ENCODE measurements at places on chromosomes 6 and 20.
A peak's percentile ranks its signal among the peaks of the same experiment; 100 is the strongest.

DNA sequence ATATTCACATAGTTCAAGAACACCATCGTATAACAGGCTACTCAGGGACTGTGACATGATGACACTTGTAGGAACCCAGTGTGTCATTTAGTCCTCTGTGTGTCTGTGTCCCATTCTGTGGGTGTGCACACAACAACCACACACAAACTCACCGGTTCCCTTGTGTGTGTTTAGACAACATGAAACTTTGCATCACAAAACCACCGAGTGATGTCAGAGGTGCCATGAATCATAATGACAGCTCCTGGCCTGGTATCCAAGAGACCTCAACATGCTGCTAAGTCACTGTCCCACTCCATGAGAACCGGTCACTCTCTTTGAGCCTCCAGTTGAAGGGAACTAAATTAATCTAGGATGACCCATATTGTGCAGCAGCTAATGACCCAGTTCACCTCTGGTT lies 421.3 kb downstream of the PREX1 start:
- no peak overlapping the region for H3K4me3 ChIP-seq
- peaks cover 4% of the 10 kb centered on the region for H3K27me3 ChIP-seq
- peak overlapping the region; percentile 62 for H3K27ac ChIP-seq
- peak; percentile 55 for DNase-seq
- H3K4me1 ChIP-seq, result peaks cover 28% of the 10 kb centered on the region

DNA sequence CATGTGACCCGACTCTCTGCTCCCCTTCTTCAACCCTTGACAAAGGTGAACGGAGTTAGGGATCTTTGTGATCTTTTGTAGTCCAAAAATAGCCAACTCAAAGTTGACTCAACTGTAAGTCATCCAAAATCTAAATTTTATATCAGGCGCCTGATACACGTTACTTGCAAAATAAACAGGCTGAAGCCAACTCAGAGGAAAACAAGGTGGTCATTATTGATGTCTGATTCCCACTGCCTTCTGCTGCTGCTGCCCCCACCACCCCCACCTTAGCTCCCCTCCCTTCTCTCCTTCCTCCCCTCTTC lies 13.2 kb upstream of the RNF8 start:
- H3K36me3 ChIP-seq, result no peaks in the 10 kb centered on the region
- H3K27ac ChIP-seq, result no peak overlapping the region
- DNase-seq, result no peak

- peak overlapping the region; percentile 18 for H3K4me3 ChIP-seq
- no peak for DNase-seq
- no peak overlapping the region for H3K27ac ChIP-seq
- H3K27me3 ChIP-seq, result no peaks in the 10 kb centered on the region
Observed at GRCh38 chr6:47414423-47415167, 63.0 kb upstream of the CD2AP start.

- peaks cover 16% of the 10 kb centered on the region for H3K4me1 ChIP-seq
- no peaks in the 10 kb centered on the region for H3K27me3 ChIP-seq
- H3K4me3 ChIP-seq, result no peak overlapping the region
- H3K36me3 ChIP-seq, result no peaks in the 10 kb centered on the region
- DNase-seq, result no peak
Observed at GRCh38 chr6:136035378-136036070, 184.0 kb downstream of the PDE7B start.

- H3K27ac ChIP-seq, result no peak overlapping the region
- no peaks in the 10 kb centered on the region for H3K27me3 ChIP-seq
- H3K4me3 ChIP-seq, result no peak overlapping the region
- H3K36me3 ChIP-seq, result no peaks in the 10 kb centered on the region
- DNase-seq, result no peak
- no peaks in the 10 kb centered on the region for H3K4me1 ChIP-seq
Observed at GRCh38 chr6:107399935-107400334, 59.4 kb downstream of the PDSS2 start.

- H3K36me3 ChIP-seq, result no peaks in the 10 kb centered on the region
- DNase-seq, result no peak
- H3K4me3 ChIP-seq, result no peak overlapping the region
- no peak overlapping the region for H3K27ac ChIP-seq
- H3K27me3 ChIP-seq, result no peaks in the 10 kb centered on the region
Observed at GRCh38 chr20:31831211-31831610, 12.1 kb downstream of the MYLK2 start.

- H3K27me3 ChIP-seq, result no peaks in the 10 kb centered on the region
- no peak overlapping the region for H3K27ac ChIP-seq
- H3K4me1 ChIP-seq, result peaks cover 10% of the 10 kb centered on the region
Observed at GRCh38 chr6:131130554-131130940, 4.7 kb upstream of the AKAP7 start.

GRCh38 chr6:3175715-3176402 lies 18.5 kb upstream of the TUBB2A start:
- no peaks in the 10 kb centered on the region for H3K36me3 ChIP-seq
- DNase-seq, result no peak
- H3K4me3 ChIP-seq, result no peak overlapping the region
- no peaks in the 10 kb centered on the region for H3K27me3 ChIP-seq

- H3K36me3 ChIP-seq, result no peaks in the 10 kb centered on the region
- H3K4me3 ChIP-seq, result no peak overlapping the region
- H3K27me3 ChIP-seq, result no peaks in the 10 kb centered on the region
- H3K4me1 ChIP-seq, result no peaks in the 10 kb centered on the region
- H3K27ac ChIP-seq, result no peak overlapping the region
Observed at GRCh38 chr6:14743474-14744211, 502.2 kb upstream of the JARID2 start.

DNA sequence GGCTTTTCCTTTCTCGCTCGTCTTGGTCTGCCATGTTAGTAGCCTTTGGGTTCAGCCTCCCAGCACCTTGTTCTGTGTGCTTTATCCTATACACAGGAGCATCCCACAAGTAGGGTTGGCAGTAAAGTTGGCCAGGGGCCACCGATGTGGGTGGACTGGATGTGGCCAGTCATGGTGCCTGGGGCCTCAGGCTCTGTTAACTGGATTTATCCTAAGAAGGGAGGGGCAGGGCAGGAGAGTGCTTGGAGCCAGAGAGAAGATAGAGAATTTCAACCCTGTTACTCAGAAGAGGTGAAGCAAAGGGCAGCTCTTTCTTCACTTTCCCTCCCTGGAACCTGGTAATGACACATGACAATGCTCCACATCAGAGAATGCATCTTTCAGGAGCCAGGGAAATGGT lies 14.1 kb upstream of the SIRPB2 start:
- no peaks in the 10 kb centered on the region for H3K36me3 ChIP-seq
- no peak overlapping the region for H3K4me3 ChIP-seq
- no peak overlapping the region for H3K27ac ChIP-seq
- no peak for DNase-seq
- H3K4me1 ChIP-seq, result no peaks in the 10 kb centered on the region

GRCh38 chr20:48455651-48456365 lies 372.0 kb downstream of the PREX1 start:
- H3K4me1 ChIP-seq, result peaks cover 41% of the 10 kb centered on the region
- H3K27me3 ChIP-seq, result peaks cover 19% of the 10 kb centered on the region
- DNase-seq, result no peak
- no peak overlapping the region for H3K4me3 ChIP-seq
- no peaks in the 10 kb centered on the region for H3K36me3 ChIP-seq

- no peaks in the 10 kb centered on the region for H3K27me3 ChIP-seq
- no peak overlapping the region for H3K27ac ChIP-seq
- DNase-seq, result no peak
- no peaks in the 10 kb centered on the region for H3K36me3 ChIP-seq
- no peaks in the 10 kb centered on the region for H3K4me1 ChIP-seq
- H3K4me3 ChIP-seq, result no peak overlapping the region
Observed at GRCh38 chr6:96760153-96760687, 77.1 kb downstream of the GPR63 start.

DNA sequence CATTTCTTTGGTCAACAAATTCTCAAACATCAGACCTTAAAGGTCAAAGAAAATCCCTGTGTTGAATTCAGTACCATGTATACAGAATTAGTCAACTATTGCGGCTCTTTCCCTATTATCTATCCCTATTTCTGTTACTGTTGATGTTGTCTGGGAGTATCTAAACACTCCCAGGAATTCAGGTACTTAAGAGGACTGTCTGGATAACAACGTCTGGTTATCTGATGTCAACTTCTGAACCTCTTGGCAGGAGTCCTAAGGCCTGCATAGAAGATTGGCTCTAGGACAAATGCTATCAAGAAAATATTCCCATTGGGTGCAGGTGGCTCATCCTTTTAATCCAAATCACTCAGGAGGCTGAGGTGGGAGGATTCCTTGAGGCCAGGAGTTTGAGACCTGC lies 255.6 kb downstream of the KHDC1L start:
- no peaks in the 10 kb centered on the region for H3K27me3 ChIP-seq
- H3K27ac ChIP-seq, result no peak overlapping the region
- DNase-seq, result no peak
- no peaks in the 10 kb centered on the region for H3K4me1 ChIP-seq

DNA sequence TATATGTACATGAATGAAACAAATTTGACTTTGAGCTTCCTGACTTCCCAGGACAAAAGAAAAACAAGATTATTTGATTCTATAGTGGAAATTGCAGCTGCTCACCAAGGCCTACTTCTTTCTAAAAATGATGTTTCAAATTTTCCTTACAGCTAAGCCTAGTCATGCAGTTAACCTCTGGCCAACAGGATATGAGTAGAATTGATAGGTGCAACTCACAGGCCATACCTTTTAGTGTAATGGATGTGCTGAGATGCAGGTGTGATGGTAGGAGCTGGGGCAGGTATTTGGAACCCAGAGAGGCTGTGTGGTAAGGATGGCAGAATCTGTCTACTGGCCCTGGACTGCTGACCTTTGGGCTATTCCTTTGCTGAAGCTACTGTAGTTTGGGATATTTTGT lies 230.9 kb upstream of the PREP start:
- H3K27me3 ChIP-seq, result no peaks in the 10 kb centered on the region
- no peak overlapping the region for H3K27ac ChIP-seq
- H3K36me3 ChIP-seq, result no peaks in the 10 kb centered on the region
- H3K4me3 ChIP-seq, result no peak overlapping the region

GRCh38 chr20:2593756-2594155 lies 57.4 kb downstream of the TMC2 start:
- H3K4me1 ChIP-seq, result no peaks in the 10 kb centered on the region
- no peaks in the 10 kb centered on the region for H3K27me3 ChIP-seq
- no peak overlapping the region for H3K27ac ChIP-seq
- H3K4me3 ChIP-seq, result no peak overlapping the region

DNA sequence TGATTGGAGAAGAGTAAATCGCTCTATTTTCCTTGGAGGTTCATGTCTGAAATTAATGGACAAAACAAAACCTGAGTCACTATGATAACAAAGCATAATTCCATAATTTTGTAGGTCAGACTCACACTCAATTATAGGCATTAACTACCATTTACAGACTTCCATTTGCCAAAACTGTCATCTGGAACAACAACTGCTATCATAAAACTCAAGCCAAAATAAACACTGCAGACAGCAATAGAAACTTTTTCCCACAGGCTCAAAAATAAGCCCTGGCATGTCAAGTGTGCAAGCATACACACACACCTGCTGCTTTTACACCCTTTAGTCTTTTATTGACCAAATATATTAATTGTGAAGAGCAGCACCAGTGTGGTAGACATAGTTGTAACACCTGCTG lies 7.1 kb downstream of the MRPS10 start:
- peaks cover 31% of the 10 kb centered on the region for H3K36me3 ChIP-seq
- H3K27me3 ChIP-seq, result no peaks in the 10 kb centered on the region
- H3K4me1 ChIP-seq, result peaks cover 3% of the 10 kb centered on the region
- DNase-seq, result no peak

GRCh38 chr6:10977231-10977968 lies 66.7 kb downstream of the ELOVL2 start:
- no peaks in the 10 kb centered on the region for H3K4me1 ChIP-seq
- H3K4me3 ChIP-seq, result no peak overlapping the region
- no peaks in the 10 kb centered on the region for H3K36me3 ChIP-seq
- H3K27me3 ChIP-seq, result no peaks in the 10 kb centered on the region
- no peak for DNase-seq
- H3K27ac ChIP-seq, result no peak overlapping the region

GRCh38 chr6:96649926-96650325 lies 87.0 kb downstream of the FHL5 start:
- H3K36me3 ChIP-seq, result no peaks in the 10 kb centered on the region
- no peak for DNase-seq

GRCh38 chr6:37204014-37204751 lies 34.2 kb downstream of the PIM1 start:
- no peaks in the 10 kb centered on the region for H3K4me1 ChIP-seq
- H3K4me3 ChIP-seq, result no peak overlapping the region
- no peaks in the 10 kb centered on the region for H3K27me3 ChIP-seq
- no peak overlapping the region for H3K27ac ChIP-seq
- DNase-seq, result no peak

GRCh38 chr6:134111062-134111677 lies 58.7 kb upstream of the SLC2A12 start:
- no peak overlapping the region for H3K4me3 ChIP-seq
- no peaks in the 10 kb centered on the region for H3K27me3 ChIP-seq
- DNase-seq, result no peak
- H3K27ac ChIP-seq, result no peak overlapping the region
- H3K36me3 ChIP-seq, result no peaks in the 10 kb centered on the region

GRCh38 chr6:161151660-161152526 lies 122.0 kb downstream of the AGPAT4 start:
- no peaks in the 10 kb centered on the region for H3K27me3 ChIP-seq
- no peaks in the 10 kb centered on the region for H3K4me1 ChIP-seq
- H3K36me3 ChIP-seq, result peaks cover 68% of the 10 kb centered on the region
- H3K27ac ChIP-seq, result no peak overlapping the region
- H3K4me3 ChIP-seq, result no peak overlapping the region
- no peak for DNase-seq

DNA sequence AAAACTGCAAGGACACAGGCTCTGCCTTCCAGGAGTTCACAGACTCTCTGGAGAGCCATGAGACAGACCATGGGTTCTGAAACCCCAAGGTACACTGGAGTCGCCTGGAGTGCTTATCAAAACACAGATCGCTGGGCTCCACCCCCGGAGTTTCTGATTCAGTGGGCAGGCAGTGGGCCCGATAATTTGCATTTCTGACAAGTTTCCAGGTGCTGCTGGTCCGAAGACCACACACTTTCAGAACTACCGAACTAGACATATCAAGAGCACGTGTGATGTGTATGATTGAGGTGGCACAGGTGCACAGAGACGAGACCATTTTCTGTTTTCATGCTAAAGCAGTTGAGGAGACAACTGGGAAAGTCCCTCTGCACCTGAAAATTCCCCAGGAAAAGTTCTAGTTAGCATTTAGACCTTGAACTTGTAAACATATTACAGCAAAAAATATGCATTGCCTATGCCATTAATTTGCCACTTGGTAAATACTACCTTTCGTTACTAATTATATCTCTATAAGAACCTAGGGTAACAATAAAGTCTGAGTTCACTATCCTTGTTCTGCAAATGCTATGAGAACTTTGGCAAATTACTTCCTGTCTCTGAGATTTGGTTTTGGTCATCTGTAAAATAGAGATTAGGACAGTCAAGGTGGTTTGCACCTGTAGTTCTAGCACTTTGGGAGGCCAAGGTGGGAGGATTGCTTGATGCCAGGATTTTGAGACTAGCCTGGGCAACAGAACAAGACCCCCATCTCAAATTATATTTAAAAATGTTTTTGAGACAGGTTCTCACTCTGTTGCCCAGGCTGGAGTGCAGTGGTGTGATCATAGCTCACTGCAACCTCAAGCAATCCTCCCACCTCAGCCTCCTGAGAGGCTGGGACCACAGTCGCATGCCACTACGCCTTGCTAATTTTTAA lies 14.3 kb upstream of the PIM1 start:
- no peak overlapping the region for H3K27ac ChIP-seq
- no peak for DNase-seq
- H3K4me1 ChIP-seq, result no peaks in the 10 kb centered on the region
- H3K36me3 ChIP-seq, result no peaks in the 10 kb centered on the region
- no peak overlapping the region for H3K4me3 ChIP-seq

All from spinal cord (tissue), 10 donors.